ENCODE measurements at places on chromosomes 11 and 22. TPM values are rescaled to one million over a fixed set of nuclear protein-coding genes. Genes with fewer than 3 reads are reported as not detected.

OR2D2 gene
- 0.25 TPM for total RNA-seq

CD248 gene
- 3.2 TPM for total RNA-seq

CFAP300 gene
- total RNA-seq, result 2.2 TPM

INS gene
- not detected for total RNA-seq

PTPN5 gene
- 24.6 TPM for total RNA-seq
